ENCODE measurements at places on chromosomes 16 and 17.
A peak's percentile ranks its signal among the peaks of the same experiment; 100 is the strongest.

GRCh38 chr17:29731589-29731929 is 108.8 kb upstream of the CORO6 start:
- DNase-seq: no peak

DNA sequence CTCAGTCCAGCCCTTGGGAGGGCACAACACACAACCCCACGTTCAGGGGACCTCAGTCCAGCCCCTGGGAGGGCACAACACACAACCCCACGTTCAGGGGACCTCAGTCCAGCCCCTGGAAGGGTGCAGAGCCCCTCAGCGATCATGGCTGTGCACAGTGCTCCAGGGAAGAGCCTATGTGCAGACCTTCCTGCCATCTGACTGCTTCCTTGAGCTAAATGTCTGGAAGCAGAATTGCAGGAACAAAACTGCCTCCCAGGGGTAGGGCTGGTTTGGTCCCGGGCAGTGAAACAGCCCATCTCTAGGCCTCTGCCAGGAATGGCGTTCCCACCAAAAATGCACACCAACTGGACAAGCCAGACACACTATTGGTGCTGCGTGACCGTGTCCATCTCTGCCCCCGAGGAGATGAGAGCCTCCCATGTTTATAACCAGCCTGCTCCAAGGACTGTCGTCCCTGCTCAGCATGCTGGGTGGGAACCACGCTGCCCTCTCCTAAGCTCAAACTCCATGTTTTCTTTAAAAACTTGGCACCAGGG is 44.0 kb downstream of the ZNF276 start:
- DNase-seq: no peak

DNA sequence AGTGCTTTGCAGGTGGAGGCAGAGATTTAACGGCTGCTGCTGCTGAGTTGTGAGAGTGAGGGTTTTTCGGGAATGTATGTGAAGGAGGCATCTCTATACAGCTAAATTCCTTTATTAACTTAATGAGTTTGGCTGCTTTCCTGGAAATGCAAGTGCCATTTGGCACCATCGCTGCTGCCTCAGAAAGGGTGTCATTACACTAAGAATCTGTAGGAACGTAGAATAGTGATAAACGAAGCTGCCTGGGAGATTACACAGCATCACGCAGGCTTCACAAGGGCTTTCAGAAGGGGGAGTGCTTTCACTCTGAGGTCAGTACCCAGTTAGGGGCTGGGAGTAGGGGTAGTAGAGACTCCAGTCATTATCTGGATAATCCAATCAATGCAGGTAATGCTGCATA is 14.1 kb upstream of the NLRP1 start:
- DNase-seq: no peak

- DNase-seq: no peak
These were observed 11.0 kb downstream of the EMC6 start for GRCh38 chr17:3679531-3680126.

DNA sequence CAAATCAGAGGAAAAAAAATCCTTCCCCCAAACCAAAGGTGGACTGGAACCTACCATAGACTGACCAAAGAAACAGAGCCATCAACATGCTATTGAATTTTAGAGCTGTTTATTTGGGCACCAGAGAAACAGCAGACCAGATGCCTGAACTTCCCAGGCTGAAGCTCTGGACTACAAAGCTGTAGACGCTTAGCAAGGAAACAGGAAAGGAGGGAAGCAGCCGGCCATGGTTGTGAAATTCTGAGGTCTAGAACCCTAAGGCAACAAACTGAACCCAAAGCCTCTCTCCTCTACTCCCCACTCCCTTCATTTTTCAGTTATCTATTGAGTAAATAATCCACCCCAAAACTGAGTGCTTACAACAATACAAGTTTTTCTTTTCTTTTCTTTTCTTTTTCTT is 45.4 kb upstream of the MEIOC start:
- no peak for DNase-seq

DNA sequence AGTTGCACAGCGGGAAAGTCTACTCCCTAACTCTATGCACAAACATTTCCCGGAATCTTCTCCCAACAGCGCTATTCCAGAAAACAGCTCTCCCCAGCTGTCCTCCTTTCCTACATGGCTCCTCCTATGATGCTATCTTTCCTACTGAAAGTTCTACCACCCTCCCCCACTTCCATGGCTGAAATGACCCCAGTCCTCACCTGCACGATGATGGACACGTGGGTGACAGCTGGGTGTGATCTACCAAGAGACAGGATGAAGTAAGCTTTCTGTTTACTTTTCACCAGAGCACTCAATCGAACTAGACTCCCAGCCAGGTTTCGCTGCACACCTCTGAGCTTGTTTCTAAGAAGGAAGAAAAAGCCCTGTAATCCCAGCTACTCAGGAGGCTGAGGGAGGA is 10.7 kb downstream of the CTC1 start:
- no peak for DNase-seq

DNA sequence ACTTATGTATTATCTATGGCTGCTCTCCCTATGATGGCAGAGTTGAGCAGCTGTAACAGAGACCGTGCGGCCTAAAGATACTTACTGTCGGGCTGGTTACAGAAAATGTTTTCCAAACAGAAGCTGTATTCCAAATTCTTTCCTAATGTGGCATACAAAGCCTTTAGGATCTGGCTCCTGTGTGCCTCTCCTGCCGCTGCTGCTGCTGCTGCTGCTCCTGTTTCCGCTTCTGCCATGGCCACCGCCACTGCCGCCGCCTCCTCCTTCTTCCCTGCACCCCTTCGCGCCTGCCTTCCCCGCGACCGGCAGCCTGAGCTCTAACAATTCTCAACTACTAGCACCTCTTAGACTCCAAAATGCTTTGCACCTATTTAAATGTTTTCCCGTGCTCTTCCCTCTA is 263.9 kb upstream of the TBX2 start:
- DNase-seq: no peak

DNA sequence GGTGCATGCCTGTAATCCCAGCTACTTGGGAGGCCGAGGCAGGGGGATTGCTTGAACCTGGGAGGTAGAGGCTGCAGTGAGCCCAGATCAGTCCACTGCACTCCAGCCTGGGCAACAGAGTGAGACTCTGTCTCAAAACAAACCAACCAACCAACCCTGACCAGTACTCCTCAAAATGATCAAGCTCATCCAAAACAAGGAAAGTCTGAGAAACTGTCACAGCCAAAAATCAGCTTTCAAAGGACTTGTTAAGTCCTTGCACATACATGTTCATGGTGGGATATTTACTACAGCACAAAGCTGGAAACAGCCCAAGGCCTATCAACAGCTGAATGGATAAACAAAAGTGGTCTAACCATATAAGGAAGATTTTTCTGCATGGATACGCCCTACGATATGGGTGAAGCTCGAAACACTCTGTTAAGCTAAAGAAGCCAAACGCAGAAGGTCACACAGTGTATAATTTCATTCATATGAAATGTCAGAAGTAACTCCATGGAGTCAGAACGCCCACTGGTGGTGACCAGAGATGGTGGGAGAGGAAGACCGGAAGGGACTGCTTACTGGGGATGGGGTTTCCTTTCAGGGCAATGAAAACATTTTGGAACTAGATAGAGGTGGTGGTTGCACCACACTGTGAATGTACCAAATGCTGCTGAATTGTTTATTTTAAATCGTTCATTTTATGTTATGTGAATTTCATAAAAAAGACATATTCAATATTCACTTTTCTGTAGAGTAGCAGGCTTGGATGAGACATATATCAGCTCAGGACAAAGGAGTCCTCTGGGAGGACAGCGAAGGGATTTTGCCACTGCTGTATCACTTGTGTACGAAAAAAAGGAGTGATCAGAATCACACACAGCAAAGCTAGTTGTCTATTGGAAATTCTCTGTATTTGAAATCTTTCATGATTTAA is 17.7 kb downstream of the CCL17 start:
- no peak for DNase-seq

- no peak for DNase-seq
These were observed 73.2 kb downstream of the ZNF18 start for GRCh38 chr17:11924076-11924475.

DNA sequence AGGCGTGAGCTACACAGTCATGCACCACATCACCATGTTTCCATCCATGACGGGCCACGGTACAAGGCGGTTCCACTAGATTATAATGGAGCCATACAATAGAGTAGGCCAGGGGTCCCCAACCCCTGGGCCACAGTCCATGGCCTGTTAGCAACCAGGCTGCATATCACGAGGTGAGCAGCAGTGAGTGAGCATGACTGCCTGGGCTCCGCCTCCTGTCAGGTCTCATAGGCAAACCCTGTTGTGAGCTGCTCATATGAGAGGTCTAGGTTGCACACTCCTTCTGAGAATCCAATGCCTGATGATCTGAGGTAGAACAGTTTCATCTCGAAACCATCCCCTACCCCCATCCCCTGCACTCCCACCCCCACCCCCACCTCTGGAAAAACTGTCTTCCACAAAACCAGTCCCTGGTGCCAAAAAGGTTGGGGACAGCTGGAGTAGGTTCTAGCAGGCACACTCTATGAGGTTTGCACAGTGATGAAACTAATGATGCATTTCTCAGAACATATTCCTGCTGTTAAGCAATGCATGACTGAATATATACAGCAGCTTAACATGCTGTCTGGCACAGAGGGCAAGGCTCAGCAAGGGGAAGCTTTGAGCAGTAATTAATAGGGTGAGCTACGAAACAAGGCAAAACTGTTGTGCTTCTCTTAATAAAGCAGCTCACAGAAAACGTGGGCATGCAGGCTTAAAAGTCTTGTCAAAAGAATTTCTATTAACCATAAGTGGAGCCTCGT is 108.0 kb downstream of the VPS53 start:
- no peak for DNase-seq

DNA sequence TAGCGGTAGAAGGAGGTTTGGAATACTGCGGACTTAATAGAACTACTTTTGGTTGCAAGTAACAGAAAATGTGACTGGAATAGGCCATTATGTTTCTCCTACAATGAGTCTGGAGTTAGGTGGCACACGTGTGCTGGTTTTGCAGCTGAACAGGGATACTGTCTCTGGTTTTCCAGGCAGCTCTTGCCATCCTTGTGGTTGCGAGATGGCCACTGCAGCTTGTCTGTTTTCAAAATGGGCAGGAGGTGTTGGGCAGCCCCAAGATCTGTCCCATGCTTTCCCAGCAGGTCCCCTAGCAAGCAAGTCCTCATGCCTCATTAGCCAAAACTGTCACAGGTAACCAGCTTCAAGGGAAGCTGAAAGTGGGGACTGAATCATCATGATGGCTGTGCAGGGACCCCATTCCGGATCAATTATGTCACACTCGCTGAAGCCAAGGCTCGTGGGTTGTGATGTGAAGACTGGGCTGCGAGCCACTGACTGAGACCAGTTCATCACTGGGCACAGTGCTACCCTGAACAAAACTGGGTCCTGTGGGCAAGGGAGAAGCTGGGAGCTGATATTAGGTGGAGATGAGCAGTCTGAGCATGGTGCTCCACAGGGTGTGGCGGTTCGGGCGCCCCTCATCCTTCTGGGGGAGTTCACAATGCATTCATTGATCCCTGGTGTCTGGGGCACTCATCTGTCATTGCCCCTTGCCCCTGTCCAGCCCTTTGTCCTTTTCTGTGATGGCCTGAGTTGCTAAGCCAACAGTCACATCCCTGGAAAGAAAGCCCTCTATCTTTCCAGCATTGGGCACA is 82.1 kb downstream of the KSR1 start:
- no peak for DNase-seq

DNA sequence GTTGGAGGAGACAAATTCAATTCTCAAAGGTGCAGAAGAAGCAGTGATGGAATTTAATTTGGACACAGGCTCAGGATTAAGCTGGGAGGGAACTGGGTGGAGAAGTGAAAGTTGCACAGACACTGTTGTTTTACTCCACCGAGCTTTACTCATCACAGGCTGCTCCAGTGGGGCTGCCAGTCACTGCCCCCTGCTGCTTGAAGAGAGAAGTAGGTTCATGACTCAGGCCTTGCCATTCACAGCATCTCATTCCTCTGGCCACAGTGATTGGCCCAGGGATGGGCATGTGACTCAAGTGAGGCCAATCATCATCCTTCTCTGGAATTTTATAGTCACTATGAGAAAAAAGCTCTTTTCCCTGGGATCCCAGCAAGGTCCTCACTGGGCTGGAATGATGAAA is 11.8 kb downstream of the GNAO1 start:
- peak; percentile 71 for DNase-seq

- no peak for DNase-seq
These were observed 570 bp upstream of the CFDP1 start for GRCh38 chr16:75433732-75434413.

GRCh38 chr16:86088287-86088686 is 189.3 kb downstream of the IRF8 start:
- DNase-seq: no peak

DNA sequence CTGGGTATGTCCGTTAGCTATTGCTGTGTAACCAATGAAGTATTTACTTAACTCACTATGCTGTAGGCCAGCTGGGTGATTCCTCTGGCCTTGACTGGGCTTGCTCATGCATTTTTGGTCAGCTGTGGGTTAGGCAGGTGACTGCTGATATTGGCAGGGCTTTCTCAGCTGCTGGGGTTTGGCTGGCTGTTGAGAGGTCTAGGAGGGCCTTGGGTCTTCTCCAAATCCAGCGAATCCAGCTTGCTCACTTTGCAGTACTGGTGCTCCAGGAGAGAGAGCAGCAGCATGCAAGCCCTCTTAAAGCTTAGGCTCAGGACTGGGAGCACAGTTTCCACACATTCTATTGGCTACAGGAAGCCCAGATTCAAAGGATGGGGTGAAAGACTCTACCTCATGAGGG is 270.1 kb downstream of the PHKB start:
- no peak for DNase-seq

GRCh38 chr17:40978575-40979151 is 5.5 kb downstream of the KRT40 start:
- no peak for DNase-seq

DNA sequence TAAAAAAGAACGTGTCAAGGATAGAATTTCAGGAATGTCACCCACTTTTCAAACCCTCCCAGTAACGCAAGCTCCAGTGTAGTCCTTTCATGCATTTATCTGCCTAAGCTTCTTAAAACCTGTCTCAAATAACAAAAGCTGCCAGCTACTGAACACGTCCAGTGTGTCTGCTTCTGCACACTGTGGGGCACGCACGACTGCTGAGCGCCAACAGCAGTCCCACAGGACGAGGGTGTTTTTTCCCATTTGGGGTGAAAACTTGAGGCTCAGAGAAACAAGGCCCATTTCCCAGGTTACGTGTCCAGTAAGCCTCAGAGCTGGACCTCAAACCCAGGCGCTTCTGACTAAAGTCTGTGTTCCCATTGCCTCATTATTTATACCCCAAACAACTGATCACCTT is 17.2 kb downstream of the NTAN1 start:
- no peak for DNase-seq

DNA sequence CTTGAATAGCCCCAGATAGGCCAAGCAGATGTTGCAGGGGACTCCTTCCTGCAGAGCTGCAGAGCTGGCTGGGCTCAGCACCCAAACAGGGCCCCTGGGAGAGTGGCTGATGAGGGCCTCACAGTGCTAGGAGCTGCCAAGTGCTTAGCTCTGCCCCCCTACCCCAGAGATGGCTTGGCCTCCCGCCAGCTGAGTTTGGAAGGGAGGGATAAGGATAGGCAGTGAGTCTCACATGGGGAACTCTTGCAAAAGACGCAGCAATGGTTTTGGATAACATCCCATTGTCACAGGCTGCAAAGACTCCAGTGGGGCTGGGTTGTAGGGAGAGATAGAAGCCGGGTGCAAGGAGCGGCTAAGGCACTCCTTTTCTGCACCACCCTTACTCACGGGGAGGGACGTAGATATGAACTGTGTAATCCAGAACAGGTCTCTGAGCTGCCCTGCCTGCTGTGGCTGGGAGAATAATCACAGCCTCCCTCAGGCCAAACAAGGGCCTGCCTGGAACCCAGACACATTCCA is 52.9 kb upstream of the MAF start:
- DNase-seq: no peak

GRCh38 chr16:11183035-11183812 is 72.8 kb downstream of the SOCS1 start:
- no peak for DNase-seq

- DNase-seq: no peak
These were observed 1.6 kb downstream of the AHSP start for GRCh38 chr16:31529108-31529936.
